ENCODE measurements at places on chromosomes 12 and 14. TPM values are rescaled to one million over a fixed set of nuclear protein-coding genes. Genes with fewer than 3 reads are reported as not detected.

The LMO3 gene
- 13.1 TPM for total RNA-seq

The PRPH gene
- total RNA-seq = 4.4 TPM

The SNAPC1 gene
- 4.9 TPM for total RNA-seq

DNA sequence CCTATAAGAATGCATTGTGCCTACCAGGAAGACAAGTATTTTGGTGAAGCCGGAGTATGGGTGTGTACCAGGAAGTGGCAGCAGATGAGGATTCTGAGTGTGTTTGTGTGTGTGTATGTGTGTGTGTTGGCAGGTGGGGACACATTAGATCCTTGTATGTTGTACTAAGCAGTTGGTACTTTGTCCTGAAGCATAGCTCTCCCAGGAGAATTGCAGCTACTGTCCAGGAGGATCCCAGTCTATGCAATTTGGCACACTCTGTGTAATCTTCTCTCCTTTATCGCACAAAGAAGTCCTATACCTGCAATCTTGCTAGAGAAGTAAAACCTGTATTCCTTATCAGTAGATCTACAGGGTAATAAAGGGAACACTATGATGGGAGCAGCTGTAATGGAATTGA lies 276.5 kb downstream of the PAWR start:
- DNase-seq = no peak

GRCh38 chr14:50823762-50824636 lies 7.0 kb downstream of the NIN start:
- DNase-seq = no peak

GRCh38 chr14:102560458-102561261 lies 31.8 kb upstream of the RCOR1 start:
- DNase-seq = no peak

The ESRRB gene
- not detected for total RNA-seq

GRCh38 chr12:104063712-104064030 lies 660 bp upstream of the HCFC2 start:
- DNase-seq = no peak

GRCh38 chr12:46534327-46534840 lies 161.8 kb upstream of the SLC38A2 start:
- DNase-seq = no peak

DNA sequence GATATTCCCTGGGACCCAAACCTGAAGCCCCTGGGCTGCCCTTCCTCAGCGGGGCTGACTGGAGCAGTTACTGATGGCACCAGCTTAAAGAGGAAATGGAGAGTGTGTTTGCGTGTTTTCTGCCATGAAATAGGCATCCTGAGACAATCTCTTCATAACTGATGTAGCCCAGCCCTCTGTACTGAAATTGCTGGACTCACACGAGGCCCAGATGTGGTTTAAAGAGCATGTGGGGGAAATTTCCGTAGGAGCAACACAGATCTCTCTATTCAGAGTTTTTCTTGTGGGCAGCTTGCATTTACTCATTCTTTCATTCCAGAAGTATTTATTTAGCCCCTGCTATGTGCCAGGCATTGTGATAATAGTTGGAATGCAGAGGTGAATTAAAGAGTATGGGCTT lies 782.1 kb upstream of the TBX3 start:
- DNase-seq = no peak

The E2F7 gene
- not detected for total RNA-seq

- DNase-seq = no peak
Observed at GRCh38 chr12:52442600-52443061, 8.5 kb upstream of the KRT75 start.

The GLIPR1 gene
- total RNA-seq = 25.0 TPM

DNA sequence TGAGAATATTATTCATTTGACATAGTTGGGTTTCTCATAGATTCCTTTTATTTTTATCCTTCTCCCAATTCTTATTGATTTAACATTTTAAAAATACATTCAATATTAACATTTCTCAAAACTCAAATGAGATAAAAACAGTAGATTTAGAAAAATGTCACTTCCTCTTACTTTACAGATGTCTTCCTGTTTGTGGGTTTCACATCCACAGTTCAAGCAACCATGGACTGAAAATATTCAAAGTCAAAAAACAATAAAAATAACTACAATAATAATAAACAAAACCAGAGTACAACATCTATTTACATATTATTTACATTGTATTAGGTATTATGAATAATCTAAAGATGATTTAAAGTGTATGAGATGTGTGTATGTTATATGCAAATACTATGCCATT lies 111.3 kb upstream of the SLC16A7 start:
- DNase-seq = no peak

GRCh38 chr14:26304056-26304455 lies 293.8 kb downstream of the NOVA1 start:
- DNase-seq = no peak

GRCh38 chr12:44571006-44571550 lies 305.0 kb downstream of the NELL2 start:
- no peak for DNase-seq

DNA sequence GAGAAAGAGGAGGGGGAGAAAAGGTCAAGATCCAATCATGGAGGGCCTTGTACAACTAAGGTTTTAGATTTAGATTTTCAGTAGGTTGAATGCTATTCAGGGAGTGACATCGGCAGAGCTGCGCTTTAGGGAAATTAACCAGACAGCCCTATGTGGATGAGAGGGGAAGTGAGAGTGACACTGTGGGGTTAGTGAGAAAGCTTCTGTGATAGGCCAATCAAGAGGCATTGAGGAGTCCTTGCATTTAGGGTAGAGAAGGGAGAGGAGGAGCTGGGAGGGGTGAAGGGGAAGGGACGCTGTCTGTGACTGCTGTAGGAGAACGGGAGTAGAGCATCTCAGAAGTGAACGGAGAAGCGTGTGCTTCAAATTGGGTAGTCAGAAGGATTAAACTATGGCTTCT lies 3.4 kb downstream of the HSD17B6 start:
- DNase-seq = no peak

The NANOG gene
- not detected for total RNA-seq

DNA sequence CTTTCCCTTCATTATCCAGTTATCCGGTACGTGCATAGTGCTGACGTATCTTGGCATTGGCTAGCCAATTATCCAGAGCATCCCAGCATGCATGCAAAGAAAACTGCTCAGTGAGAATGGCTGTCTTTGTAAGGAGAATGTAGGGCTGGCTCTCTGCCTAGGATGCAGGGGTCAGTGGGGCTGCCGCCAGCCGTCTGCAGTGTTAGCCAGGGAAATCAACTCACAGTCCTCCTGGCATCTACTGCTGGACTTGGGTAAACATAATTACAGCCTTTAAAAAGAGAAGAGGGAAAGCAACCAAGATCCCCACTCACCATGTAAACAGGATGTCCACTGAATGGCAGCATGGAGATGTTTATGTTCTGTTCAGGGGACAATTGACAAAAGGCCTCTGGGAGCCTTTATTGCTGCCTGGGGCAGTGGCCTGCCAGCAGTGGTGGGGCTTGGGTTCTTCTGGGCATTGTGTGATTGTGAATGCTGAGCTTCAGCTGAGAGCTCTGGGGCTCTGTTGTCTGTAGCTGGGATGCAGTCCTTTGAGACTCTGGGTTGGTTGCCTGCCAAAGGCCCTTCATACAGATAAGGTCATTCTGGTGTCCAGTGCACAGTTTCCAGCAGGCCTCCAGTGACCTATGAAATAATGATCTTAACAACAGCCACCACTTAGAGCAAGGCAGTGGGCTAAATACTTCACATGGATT lies 121.8 kb downstream of the TBC1D30 start:
- no peak for DNase-seq

The TBPL2 gene
- total RNA-seq = not detected

GRCh38 chr14:105193916-105194782 lies 13.0 kb upstream of the NUDT14 start:
- no peak for DNase-seq

The MAP3K9 gene
- 0.56 TPM for total RNA-seq

GRCh38 chr12:83434600-83434999 lies 747.9 kb downstream of the TMTC2 start:
- DNase-seq = no peak

The MYG1 gene
- total RNA-seq = 34.1 TPM

The DEGS2 gene
- 0.19 TPM for total RNA-seq

DNA sequence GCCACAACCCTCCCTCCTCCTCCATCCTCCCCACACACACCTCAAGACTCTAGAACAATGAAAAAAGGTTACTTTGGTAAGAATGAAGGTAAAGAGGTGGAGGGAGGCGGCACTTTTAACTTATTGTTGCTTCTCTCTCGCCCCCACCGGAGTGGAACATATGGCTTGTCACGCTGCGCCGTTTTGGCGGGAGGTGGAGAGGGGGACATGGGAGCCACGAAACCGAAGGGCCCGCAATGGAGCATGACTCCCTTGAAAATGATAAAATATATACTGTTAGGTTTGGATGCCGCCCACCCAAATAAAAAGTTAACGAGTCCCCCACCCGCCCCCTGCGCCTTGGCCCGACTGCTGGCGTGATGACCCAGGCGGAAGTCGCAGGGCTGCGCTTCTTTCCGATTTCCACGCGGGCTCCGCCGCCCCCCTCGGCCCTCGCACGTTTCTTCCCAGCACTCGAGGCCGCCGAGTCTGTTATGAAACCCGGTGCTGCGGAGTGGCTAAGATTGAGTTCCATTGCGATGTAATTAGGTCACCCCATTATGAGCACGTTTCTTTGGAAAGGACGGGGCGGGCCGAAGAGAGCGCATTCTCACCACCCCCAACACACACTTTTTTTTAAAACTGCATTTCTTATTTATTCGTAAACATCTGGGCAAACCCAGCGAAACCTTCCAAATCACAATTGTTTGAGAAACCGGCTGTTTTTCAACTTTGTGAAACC lies 1.4 kb upstream of the ZFP36L1 start:
- DNase-seq = peak; percentile 74

DNA sequence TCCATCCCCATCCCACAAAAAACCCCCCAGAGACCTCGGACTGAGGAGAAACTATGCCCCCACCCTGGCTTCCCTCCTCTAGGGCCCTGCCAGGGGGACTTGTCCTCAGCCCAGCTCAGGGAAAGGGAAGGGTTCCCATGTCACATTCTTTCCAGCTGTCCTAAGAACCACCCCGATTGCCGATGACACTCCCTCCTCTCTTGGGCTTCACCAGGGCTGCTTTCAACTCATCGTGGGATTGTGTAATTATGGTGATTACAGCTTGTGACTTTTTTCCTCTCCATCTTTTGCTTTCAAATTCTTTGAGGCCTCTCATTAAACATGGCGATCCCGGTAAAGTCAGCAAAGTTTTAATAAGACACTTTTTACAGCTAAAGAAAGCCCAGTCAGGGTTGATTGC lies 344.0 kb downstream of the DPF3 start:
- no peak for DNase-seq

GRCh38 chr12:56188131-56188777 lies 1.0 kb downstream of the SMARCC2 start:
- DNase-seq = no peak

The TCL1B gene
- total RNA-seq = not detected

GRCh38 chr12:10672231-10672868 lies 1.5 kb downstream of the STYK1 start:
- DNase-seq = no peak

DNA sequence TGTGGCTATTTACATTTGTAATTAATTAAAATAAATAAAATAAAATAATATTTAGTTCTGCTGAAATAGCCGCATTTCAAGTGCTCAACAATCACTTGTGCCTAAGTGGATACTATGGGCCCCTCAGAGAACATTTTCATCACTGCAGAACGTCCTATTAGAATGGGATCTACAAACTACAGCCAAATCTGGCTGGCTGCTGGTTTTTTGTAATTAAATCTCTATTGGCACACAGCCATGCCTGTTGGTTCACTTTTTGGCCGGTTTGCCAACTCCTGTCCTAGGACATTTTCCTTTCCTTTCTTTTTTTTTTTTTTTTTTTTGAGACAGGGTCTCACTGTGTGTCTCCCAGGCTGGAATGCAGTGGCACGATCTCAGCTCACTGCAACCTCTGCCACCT lies 9.8 kb downstream of the CCDC63 start:
- DNase-seq = no peak

- no peak for DNase-seq
Observed at GRCh38 chr12:953776-954175, 4.3 kb upstream of the RAD52 start.

The RNASE1 gene
- total RNA-seq = 1,281 TPM

GRCh38 chr12:93341409-93342049 lies 36.2 kb upstream of the NUDT4 start:
- no peak for DNase-seq

The TMEM119 gene
- total RNA-seq = 28.8 TPM

DNA sequence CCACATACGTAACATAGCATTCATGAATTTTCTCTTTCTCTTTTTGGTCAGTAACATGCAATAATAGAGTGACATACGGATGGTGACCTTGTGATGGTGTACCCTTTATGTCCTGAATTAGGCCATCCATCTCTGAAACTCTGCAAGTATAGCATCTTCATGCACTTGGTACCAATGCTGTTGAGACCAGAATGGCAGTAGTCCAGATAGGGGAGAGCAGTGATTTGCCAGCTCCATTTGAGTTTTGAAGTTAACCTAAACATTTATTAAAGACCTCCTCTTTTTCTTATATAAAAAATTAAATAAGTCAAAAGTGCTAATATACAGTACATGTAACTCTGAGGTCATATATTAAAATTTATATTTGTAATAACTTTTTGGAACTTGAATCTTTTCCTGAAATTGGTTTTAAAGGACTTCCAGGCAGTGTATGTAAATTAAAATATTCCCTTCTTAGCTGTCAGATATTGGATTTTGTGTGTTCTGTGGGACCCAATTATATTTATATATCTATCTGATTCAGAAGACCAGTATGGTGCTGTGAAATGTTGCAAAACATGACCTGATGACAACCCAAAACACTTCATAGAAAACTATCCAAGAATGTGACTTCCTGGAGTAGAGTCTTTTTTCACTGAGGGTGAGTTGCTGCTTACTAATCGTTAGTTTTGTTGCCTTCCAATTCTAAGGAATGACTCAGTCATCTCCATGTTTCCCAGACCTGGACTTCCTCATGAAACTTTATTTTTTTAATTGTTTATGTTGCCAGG lies 3.5 kb downstream of the ELK3 start:
- DNase-seq = no peak

- no peak for DNase-seq
Observed at GRCh38 chr14:78178971-78179370, 8.8 kb downstream of the NRXN3 start.

GRCh38 chr12:53481939-53482586 lies 17.2 kb downstream of the MAP3K12 start:
- DNase-seq = no peak

DNA sequence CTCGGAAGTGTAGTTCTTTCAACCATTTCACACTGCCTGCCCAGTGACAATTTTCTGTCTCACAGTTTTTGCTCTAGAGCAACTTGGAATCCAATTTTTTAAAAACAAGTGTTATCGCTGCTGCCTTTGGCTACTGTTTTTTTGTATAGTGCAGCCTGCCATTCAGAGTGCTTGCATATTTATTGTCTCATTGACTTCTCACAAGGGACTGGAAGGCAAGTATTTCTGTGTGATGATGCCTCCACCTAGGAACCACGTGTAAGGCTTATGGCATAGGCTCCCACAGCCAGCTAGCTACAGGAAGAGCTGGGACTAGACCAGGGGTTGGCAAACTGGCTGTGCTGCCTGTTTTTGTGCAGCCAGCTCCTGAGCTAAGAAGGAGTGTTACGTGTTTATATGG lies 903 bp downstream of the PARPBP start:
- DNase-seq = no peak
